ENCODE measurements at places on chromosomes 4 and X.

- no peak for DNase-seq
Measured at GRCh38 chr4:138972956-138973801, 42.4 kb upstream of the NOCT start.

- DNase-seq, result no peak
Measured at GRCh38 chr4:1488357-1488756, 82.1 kb upstream of the NKX1-1 start.

DNA sequence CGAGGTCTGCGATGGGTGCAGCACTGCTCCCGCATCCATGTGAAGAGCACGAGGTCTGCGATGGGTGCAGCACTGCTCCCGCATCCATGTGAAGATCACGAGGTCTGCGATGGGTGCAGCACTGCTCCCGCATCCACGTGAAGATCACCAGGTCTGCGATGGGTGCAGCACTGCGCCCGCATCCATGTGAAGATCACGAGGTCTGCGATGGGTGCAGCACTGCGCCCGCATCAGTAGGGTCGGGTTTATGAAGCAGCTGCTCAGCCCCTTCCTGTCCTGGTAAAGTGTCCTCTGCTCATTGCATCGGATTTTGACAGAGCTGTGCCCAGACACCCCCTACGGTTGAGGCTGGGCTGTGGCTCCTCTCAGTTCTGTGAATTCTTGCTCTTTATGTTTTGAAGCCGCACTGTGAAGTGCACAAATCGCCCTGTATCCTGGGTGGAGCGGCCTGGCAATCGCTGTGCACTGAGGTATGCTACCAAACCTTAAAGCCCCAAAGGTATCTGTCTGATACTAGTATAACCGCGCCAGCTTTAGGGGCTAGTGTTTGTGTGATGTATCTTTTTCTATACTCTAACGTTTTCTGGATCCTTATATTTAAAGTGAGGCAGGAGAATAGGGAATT, 98.7 kb downstream of the CPZ start:
- no peak for DNase-seq

- no peak for DNase-seq
Measured at GRCh38 chr4:187046471-187046870, 322.8 kb upstream of the FAT1 start.

DNA sequence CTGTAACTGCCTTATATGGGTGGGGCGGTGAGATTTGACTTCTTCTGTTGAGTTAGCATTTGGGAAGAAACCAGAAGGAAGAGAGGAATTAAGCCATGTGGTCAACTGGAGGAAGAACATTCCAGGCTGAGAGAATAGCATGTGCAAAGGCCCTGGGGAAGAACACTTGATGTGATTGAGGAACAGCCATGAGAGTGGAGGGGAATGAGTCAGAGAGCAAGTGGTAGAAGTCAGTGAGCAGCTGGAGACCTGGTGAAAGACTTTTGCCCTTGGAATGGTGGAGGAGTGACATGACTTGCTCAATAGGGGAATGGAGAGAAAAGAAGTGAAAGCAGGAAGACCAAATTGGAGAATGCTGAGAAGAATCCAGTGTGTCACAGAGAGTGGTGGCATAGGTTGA, 327.8 kb upstream of the HAND2 start:
- no peak for DNase-seq

GRCh38 chrX:97685753-97686152, 802.0 kb downstream of the RPA4 start:
- DNase-seq, result peak; percentile 14

GRCh38 chr4:43918377-43918776, 530.2 kb downstream of the KCTD8 start:
- DNase-seq, result no peak

All from CD4-positive, alpha-beta T cell treated with Interleukin-4 for 1 hour (primary cell).